ENCODE measurements at places on chromosomes 4 and X. TPM values are rescaled to one million over a fixed set of nuclear protein-coding genes. Genes with fewer than 3 reads are reported as not detected.
A peak's percentile ranks its signal among the peaks of the same experiment; 100 is the strongest.

GRCh38 chr4:80226094-80226493 lies 28.8 kb downstream of the PRDM8 start:
- peak; percentile 44 for DNase-seq

DNA sequence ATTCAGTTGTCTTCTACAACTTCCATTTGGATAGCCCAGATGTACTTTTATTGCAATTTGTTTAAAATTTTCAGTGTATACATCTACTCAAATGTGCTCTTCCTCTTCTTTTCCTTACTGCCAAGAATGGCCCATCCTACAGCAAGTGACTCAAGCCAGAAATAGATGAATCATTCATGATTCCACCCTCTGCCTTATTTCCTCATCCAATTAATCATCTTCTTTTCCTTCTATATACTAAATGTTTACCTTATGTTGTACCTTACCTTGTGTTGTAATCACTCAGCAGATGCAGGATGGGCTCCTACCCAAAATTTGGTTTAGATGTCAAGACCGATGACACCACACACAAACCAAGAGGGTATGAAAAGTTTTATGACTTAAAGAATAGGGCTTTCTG lies 437.8 kb downstream of the GRXCR1 start:
- peak; percentile 74 for DNase-seq

GRCh38 chr4:181948839-181949382 lies 294.3 kb upstream of the TENM3 start:
- no peak for DNase-seq

DNA sequence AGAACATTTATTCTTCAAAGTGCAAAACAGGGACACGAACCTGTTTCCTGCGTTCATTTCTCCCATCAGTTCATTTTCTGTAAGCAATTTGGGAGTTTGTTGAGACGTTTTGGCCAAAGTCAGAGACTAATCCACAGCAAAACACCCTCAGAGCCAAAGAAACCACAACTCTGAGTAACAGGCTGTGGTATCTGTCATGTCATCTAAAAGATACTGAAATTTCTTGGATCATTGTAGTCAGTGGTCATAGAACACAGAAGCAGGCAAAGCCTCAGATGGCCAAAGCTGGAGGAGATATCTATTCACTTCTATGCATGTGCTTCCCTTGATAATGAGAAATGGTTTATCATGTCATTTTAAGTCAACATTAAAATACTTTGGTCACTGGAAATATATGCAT lies 485.6 kb upstream of the GALNT7 start:
- no peak for DNase-seq

GRCh38 chr4:174808836-174809235 lies 20.2 kb downstream of the GLRA3 start:
- no peak for DNase-seq

- DNase-seq: no peak
Observed at GRCh38 chrX:1676866-1677265, 62.0 kb downstream of the ASMT start.

DNA sequence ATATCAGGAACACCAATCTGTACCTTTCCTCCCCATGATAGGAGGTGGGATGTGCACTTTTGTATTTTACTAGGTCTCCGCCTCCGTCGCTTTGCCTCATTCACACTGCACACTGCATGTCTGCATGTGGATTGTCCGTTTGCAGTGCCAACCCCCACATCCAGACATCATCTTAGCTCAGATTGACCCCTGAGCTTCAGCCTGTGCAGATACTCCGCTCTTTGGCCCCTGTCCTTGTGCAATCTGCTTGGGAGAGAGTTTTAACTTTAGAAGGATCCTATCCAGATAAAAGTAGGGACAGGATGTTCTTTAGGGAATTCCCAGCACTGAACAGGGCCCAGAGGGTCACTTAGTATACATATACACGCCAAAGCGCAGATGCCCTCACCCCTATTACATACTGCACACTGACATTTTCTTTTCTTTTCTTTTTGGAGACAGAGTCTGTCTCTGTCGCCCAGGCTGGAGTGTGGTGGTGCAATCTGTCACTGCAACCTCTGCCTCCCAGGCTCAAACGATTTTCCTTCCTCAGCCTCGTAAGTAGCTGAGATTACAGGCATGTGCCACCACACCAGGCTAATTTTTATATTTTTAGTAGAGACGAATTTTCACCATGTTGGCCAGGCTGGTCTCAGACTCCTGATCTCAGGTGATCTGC lies 43.3 kb upstream of the FBXW7 start:
- no peak for DNase-seq

GRCh38 chr4:78953769-78954666 lies 14.8 kb upstream of the PAQR3 start:
- DNase-seq: peak; percentile 36

DNA sequence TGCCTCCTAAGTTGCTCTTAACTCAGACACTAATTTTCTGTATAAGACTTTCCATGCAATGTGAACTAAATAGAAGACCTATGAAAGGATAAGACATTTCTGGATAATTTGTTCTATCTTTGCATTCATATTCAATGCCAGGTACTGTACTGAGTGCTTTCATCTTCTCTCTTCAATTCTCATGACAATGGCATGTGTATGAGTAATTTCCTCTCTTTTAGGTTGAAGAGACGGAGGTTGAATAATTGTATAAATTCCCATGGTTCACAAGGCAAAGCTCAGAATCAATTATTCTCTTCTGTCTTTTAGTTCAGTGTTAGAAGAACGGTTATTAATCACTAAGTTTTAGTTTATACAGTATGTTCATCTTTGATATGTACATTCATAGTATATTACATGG lies 29.3 kb upstream of the CFAP299 start:
- DNase-seq: no peak

GRCh38 chrX:52359614-52360232 lies 9.1 kb upstream of the XAGE2 start:
- peak; percentile 48 for DNase-seq

- DNase-seq: no peak
Observed at GRCh38 chrX:10427249-10427648, 193.1 kb downstream of the MID1 start.

GRCh38 chr4:134201216-134202161 lies at the start of gene PABPC4L:
PABPC4L (minus strand) TSS chr4:134201789; CDS start chr4:134201019, 770 bp downstream.
- DNase-seq: peak; percentile 81

DNA sequence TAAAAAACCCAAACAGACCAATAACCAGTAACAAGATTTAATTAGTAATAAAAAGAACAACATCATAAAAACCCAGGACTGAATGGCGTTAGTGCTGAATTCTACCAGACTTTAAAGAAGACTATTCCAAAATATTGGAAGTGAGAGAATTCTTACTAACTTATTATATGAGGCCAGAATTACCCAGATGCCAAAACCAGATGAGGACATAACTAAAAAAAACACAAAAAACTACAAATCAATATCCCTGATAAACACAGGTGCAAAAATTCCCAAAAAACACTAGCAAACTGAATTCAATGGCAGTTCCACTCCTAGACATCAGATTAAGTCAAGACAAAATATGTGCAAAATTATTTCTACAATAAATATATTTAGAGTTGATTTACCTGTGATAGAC lies 400.1 kb upstream of the PABPC4L start:
- DNase-seq: no peak

DNA sequence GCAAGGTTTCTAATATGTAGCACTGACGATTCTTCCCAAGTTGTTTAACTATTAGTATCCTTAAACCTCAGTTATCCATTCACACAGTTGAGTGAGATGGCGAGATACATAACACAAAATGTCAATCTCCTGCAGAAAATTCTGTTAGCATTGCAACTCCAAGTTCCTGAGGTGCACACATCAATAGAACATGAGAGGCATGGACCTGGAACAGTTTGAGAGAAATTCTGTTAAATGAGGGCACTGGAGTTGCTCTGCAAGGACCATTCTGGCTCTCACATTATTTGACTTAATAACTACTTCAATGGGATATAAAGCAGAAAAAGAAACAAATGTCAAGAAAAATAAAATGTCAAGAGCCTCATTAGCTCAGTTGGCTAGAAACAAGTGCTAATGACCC lies 301.2 kb upstream of the DIAPH2 start:
- DNase-seq: no peak

DNA sequence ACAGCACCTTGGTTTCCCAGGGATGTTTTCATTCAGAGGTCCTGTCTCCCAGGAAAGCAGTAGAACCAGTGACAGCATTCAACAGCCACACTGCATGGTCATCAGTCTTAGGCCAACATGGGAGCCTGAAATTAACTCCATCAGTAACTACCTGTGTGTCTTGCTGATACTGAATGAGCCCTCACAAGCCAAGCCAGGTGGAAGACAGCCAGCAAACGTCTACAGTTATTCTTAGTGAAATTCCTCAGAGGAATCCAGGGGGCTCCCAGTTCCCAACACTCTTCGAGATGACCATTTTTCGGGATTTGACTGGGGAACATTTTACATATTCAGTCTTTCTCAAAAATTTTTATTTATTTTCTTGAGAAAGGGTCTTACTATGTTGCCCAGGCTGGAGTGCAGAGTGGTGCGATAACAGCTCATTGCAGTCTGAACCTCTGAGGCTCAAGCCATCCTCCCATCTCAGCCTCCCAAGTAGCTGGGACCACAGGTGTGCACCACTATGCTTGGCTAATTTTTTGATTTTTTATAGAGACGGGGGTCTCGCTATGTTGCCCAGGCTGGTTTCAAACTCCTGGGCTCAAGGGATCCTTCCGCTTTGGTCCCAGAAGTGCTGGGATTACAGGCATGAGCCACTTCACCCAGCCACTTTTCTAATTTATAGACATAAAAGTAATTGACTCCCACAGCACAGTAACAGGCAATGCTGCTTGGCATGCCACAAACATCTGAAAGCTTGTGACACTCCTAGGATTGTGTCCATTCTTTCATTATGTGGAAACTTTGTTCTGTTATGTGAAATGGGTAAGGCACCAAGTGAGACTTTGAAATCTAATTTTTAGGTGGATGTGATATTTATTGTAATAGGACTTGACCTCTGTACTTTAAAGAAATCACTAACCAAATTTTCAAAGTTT lies 116.9 kb downstream of the SOWAHB start:
- no peak for DNase-seq

DNA sequence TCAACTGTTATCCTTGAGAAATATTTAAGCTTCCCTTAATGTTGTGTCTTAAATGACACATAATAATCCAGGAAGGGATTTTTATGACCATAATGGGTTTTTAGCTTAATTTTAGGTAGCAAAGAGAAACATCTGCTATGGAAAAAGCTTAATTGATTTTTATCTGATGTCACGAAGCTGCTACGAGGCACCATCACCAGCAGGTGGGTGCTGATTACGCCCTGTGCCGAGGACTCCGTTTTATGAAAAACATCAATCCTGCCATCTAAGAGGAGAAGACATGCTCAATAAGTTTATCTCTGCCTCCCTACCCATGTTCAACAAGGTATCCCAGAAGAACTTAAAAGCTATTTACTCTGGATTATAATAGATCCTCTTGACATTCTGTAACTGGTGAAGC lies 280.6 kb upstream of the ZFP42 start:
- no peak for DNase-seq

DNA sequence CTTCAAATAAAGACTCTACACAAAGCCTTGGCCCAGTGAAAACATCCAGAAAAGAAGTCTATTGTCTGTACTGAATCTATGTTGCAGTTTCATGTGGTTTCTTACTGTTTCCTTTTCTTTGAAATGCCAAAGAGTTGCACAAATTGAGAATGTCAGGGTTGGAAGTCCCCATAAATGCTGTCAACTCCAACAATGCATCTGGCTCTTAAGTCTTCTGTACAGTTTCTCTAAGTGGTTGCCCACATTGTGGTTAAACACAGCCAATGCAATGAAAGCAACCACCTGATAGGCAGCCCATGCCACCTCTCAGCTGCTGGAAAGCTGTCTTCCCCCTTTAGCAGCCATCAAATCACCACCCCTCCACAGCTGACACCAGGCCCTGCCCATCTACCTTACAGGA lies 67.2 kb upstream of the C1GALT1C1 start:
- DNase-seq: no peak

- DNase-seq: peak; percentile 77
Observed at GRCh38 chrX:110146521-110146920, 143.6 kb downstream of the TMEM164 start.

DNA sequence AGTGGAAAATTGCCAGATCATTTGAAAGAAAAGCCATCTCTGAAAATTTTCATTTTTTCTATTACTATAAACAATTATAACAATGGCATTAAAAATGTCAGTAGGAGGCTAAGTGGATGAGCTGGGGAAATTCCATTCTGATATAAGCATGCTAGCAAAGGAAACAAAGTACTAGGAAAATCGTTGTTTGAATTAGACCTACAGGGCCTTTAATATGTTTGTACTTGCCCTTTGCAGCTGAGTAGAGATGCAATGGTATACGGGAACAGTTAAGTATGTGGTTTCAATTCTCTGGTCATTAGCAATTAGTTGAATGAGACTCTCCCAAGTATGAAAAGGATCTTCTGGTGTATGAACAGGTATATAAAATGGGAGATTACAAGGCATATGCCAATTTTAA lies 452.2 kb downstream of the PCDH11X start:
- DNase-seq: no peak

DRP2 gene
- polyA plus RNA-seq: 0.64 TPM

ANK2 gene
- 15.7 TPM for polyA plus RNA-seq

PDGFRA gene
- polyA plus RNA-seq: 342 TPM

NUP54 gene
- 49.3 TPM for polyA plus RNA-seq

NAA11 gene
- polyA plus RNA-seq: not detected

PCYT1B gene
- 0.14 TPM for polyA plus RNA-seq

WDR17 gene
- 1.0 TPM for polyA plus RNA-seq

TMEM156 gene
- 0.06 TPM for polyA plus RNA-seq

RTL9 gene
- 0.18 TPM for polyA plus RNA-seq

UGT8 gene
- 0.03 TPM for polyA plus RNA-seq

GRIA3 gene
- polyA plus RNA-seq: 2.2 TPM
